Lung (tissue), 17 donors: ENCODE measurements at places on chromosomes 7 and 10. TPM values are rescaled to one million over a fixed set of nuclear protein-coding genes. Genes with fewer than 3 reads are reported as not detected.

DNA sequence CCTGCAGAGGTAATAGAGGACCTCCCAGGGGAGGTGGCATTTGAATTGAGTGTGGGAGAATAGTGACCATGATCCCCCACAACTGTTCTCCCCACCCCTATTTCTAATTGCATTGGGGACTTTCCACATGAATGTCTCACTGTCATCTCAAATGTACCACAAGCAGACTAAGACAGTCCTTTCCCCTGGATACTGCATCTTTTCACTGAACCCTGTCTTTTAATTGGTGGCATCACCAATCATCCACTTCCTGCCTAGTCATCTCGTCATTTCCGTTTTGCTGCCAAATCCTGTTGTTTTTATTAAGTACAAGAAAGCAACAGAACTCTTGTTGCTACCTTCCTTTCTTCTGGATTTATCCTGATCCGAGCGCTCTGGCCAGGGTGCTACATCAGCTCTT is 120.3 kb downstream of the NRP1 start:
- peaks cover 40% of the 10 kb centered on the region for H3K36me3 ChIP-seq
- no peak for DNase-seq
- H3K4me3 ChIP-seq: no peak overlapping the region

The COL1A2 gene
- total RNA-seq: 497 TPM

GRCh38 chr7:5296611-5297226 is 14.0 kb downstream of the SLC29A4 start:
- no peaks in the 10 kb centered on the region for H3K27me3 ChIP-seq
- no peak overlapping the region for H3K4me3 ChIP-seq
- no peaks in the 10 kb centered on the region for H3K4me1 ChIP-seq
- DNase-seq: peak; percentile 47

The HSPA12A gene
- 7.4 TPM for total RNA-seq

- peak; percentile 59 for DNase-seq
- no peak overlapping the region for H3K27ac ChIP-seq
Measured at GRCh38 chr10:119268871-119269506, 61.6 kb downstream of the GRK5 start.

- no peak for DNase-seq
- H3K4me1 ChIP-seq: no peaks in the 10 kb centered on the region
- H3K36me3 ChIP-seq: no peaks in the 10 kb centered on the region
- no peaks in the 10 kb centered on the region for H3K27me3 ChIP-seq
- no peak overlapping the region for H3K4me3 ChIP-seq
- no peak overlapping the region for H3K27ac ChIP-seq
Measured at GRCh38 chr10:97724341-97724941, 10.9 kb downstream of the MARVELD1 start.

DNA sequence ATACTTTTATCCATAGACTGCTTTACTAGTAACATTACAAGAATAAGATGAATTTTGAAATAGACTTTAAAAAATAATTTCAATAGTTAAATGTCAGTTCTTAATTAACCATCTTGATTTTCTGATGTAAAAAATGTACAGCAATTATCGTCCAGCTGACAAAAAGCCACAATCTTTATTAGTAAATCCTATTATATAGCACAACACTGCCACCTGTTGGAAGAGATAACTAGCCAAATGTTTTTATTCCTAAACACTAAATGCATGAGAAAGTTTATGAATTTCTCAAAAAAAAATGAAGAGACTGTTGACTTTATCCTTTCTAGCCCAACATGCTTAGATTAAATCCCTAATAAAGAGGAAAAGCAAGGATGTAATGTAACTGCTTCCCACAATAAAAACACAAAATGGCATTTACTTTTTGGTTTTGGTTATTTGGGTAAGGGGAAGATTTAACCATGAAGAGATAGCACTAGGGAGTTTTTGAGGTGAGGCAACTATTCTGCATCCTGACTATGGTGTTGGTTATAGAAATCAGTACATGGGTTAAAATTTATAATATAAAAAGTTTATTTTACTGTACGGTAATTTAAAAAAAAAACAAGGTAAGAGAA is 8.0 kb downstream of the COA1 start:
- no peaks in the 10 kb centered on the region for H3K27me3 ChIP-seq
- DNase-seq: peak; percentile 79
- H3K4me3 ChIP-seq: no peak overlapping the region
- no peak overlapping the region for H3K27ac ChIP-seq
- H3K4me1 ChIP-seq: no peaks in the 10 kb centered on the region

DNA sequence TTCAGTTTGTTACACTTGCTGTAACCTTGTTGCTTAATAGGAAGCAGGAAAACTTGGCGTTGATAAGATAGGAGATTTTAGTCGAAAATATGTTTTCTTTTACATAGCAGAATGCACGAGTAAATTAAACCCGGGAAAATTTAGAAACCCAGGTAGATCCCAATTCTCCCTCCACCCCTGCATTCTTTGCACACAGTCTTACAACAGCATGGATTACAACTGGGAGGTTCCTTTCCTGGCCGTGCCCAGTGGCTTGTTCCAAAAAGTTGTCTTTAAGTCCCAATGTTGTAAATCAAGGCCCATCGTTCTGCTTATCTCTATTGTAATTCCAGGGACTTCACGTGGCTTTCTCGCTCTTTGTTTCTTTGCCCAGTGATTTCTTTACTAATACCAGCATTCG is 1.1 kb upstream of the DPY19L1 start:
- no peaks in the 10 kb centered on the region for H3K4me1 ChIP-seq
- H3K27me3 ChIP-seq: no peaks in the 10 kb centered on the region
- peak overlapping the region; percentile 92 for H3K27ac ChIP-seq
- no peak for DNase-seq
- H3K4me3 ChIP-seq: no peak overlapping the region

- no peaks in the 10 kb centered on the region for H3K27me3 ChIP-seq
- DNase-seq: no peak
- H3K4me3 ChIP-seq: no peak overlapping the region
- H3K36me3 ChIP-seq: peaks cover 26% of the 10 kb centered on the region
- H3K4me1 ChIP-seq: peaks cover 13% of the 10 kb centered on the region
Measured at GRCh38 chr10:100528123-100528886, 1.4 kb downstream of the NDUFB8 start.

The CUZD1 gene
- total RNA-seq: 1.5 TPM

The CPA5 gene
- total RNA-seq: not detected

The MCM10 gene
- 1.5 TPM for total RNA-seq

- DNase-seq: no peak
- no peak overlapping the region for H3K27ac ChIP-seq
- H3K4me3 ChIP-seq: no peak overlapping the region
- H3K27me3 ChIP-seq: no peaks in the 10 kb centered on the region
Measured at GRCh38 chr7:156842740-156843140, 50.2 kb downstream of the LMBR1 start.
